ENCODE measurements at places on chromosomes 3 and 15. TPM values are rescaled to one million over a fixed set of nuclear protein-coding genes. Genes with fewer than 3 reads are reported as not detected.

GRCh38 chr3:133452641-133453319 lies 52.9 kb downstream of the BFSP2 start:
- no peak for DNase-seq

RBMS3 gene
- 48.8 TPM for total RNA-seq

PLSCR4 gene
- total RNA-seq: 33.0 TPM

- DNase-seq: no peak
These were observed 66.0 kb downstream of the MBNL1 start for GRCh38 chr3:152334761-152335160.

- peak; percentile 93 for DNase-seq
These were observed at the start of gene STOML1 for GRCh38 chr15:73991726-73992593. Gene STOML1 (minus strand): TSS chr15:73992295. CDS start chr15:73992223, 72 bp downstream.

- no peak for DNase-seq
These were observed 4.6 kb downstream of the CCPG1 start for GRCh38 chr15:55403531-55403930.

SLC27A2 gene
- total RNA-seq: 26.5 TPM

- DNase-seq: no peak
These were observed 92.6 kb downstream of the XXYLT1 start for GRCh38 chr3:195178124-195178910.

- DNase-seq: peak; percentile 61
These were observed 453.7 kb downstream of the FOXP1 start for GRCh38 chr3:71129611-71130431.

GRCh38 chr3:135090020-135090717 lies 295.1 kb downstream of the EPHB1 start:
- DNase-seq: no peak

DNA sequence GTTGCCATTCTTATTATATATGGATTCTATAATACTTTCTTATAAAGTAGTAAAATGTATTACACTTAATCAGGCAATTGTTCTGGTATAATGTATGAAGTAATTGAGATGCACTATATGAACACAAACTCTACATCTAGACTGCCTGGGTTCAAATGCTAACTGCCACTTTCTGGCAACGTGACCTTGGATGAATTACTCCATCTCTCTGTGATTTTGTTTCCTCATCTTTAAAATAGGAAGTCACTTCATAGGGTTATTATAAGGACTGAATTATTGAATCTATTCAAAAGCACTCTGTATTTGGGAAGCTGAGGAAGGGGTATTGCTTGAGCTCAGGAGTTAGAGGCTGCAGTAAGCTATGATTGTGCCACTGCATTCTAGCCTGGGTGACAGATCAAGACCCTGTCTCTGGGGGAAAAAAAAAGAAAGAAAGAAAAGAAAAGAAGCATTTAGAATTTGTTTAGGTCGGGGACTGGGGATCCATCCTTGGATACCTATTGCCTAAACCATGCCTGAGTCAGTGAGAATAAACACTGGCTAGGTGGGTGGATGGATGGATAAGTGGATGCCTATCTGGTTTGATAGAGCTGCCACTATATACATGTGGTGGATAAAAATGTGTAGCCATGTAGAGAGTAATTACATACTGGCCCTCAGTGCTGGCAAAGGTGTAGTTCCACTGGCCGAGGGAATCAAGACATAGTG lies 2.5 kb downstream of the TM4SF1 start:
- no peak for DNase-seq

PIK3CB gene
- total RNA-seq: 48.0 TPM

Measured in kidney (tissue), 22 donors.